Thymus (tissue), 14 donors: ENCODE measurements at places on chromosomes 7 and 10. TPM values are rescaled to one million over a fixed set of nuclear protein-coding genes. Genes with fewer than 3 reads are reported as not detected.

DNA sequence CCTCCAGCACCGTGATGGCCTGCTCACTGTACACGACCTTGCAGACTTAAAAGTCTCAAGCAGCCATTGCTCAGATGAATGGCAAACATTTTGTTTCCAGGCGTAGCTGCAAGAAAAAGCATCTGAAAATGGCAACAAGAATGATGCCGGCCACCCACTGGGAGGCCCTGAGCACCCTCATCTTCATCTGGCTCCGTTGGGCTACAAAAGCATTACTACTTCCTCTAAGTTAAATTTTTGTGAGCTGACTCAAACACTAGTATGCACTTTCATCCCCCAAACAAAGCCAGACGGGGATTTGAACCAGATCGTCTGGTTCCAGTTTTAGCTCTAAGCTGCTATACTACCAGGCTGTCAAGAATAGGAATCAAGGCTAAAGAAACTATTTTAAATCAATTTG lies 116.6 kb upstream of the CDK1 start:
- no peak overlapping the region for H3K4me3 ChIP-seq
- no peak for DNase-seq
- no peaks in the 10 kb centered on the region for H3K4me1 ChIP-seq
- H3K27ac ChIP-seq, result no peak overlapping the region

Gene VAX1
- polyA plus RNA-seq, result 0.02 TPM

Gene AKR1C2
- 3.8 TPM for polyA plus RNA-seq

Gene CPEB3
- 1.8 TPM for polyA plus RNA-seq

Gene LRIT1
- not detected for polyA plus RNA-seq
